Cardiac septum (tissue), 1 donor: ENCODE measurements at places on chromosomes 4 and X. TPM values are rescaled to one million over a fixed set of nuclear protein-coding genes. Genes with fewer than 3 reads are reported as not detected.

NSG1 gene
- total RNA-seq, result 2.6 TPM

BBS12 gene
- total RNA-seq, result 3.1 TPM

GRCh38 chr4:166091912-166092510 is 219.0 kb downstream of the TLL1 start:
- DNase-seq, result no peak

GRCh38 chr4:27022963-27023362 is 162.3 kb downstream of the STIM2 start:
- no peak for DNase-seq

DNA sequence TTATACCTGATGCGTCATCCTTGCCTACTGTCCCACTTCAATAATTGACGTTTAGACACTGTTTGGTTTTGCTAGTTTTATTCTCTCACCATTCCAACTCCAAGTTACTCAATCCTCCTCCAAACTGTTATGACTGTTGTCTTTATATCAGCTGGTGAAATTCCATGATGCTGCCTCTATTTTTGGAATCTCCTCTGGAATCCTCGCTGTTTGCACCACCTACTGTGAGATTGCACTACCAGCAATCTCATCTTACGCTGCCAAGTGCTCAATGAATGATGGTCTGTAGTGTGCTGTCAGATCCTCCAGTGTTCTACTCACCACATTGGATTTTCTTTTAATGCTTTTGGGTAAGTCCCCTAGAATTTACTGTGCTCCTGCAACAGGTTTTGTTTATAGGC is 13.2 kb upstream of the PCDH18 start:
- no peak for DNase-seq

DNA sequence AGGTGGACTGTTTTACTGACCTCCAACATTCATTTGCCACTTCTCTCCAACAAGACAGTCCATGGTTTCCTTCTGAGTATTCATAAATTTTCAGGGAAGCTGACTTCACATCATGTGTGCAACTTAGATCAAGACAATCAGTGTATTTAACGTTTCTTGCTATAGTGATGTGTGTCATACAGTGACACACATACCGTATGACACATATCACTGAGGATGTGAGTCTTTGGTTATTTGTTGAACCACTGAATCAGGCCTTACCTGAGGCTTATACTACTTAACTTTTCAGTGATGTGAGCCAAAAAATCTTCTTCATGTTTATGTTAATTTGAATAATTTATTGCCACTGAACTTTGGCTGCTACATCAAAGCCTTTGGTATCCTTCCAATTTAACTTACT is 166.8 kb downstream of the BMPR1B start:
- DNase-seq, result no peak
